ENCODE measurements at places on chromosomes 16 and 17.

DNA sequence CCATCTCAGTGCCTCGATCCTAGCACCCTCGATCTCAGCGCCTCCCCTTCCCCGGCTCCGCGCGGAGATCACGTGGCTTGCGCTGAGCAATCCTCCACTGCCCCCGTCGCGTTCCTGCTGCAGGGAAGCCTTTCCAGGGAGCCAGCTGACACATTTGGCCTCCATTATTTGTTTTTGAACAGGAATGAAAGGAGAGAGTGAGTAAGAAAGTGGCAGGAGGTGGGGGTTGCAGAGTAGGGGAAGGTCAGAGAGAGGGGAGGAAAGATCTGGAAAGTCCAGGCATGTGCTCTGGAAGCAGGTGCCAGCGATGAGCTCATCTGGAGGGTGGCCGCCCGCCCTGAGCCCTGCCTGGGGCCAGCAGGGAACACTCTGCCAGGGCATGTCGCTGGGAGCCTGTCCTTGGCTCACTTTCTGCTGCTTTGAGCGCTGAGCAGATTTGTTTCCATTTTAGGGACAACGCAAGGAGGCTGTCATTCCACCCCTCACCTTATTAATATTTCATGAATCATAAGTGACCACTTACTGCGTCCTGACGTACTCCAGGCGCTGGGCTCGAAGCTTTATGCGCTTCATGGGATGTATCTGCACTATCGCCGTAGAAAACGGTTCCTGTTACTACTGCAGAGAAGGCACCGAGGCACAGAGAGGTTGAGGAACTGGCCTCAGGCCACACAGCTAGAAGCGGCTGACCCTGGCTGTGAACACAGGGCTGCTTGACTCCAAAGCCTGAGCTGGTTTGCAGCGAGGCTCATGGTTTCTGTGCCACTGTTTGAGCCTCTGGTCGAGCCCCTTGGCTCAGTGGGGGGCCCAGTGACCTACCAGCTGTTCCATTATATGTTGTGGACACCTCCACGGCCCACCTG, 283.1 kb downstream of the SEC14L1 start:
- DNase-seq: no peak

DNA sequence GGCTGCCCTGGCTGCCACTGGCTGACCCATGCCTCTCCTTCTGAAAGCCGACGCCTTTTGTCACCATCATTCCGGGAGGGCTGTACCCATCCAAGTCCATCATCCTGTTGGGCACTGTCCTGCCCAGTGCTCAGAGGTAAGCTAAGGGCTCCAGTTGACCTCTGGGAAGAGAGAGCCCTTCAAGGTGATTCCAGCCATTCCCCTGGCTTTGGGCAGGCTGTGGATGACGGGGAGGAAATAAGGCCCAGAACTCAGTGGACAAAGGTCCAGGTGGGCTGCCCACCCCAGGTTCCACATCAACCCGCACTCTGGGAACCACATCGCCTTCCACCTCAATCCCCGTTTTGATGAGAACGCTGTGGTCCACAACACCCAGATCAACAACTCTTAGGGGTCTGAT, 45.8 kb downstream of the NOS2 start:
- DNase-seq: no peak

DNA sequence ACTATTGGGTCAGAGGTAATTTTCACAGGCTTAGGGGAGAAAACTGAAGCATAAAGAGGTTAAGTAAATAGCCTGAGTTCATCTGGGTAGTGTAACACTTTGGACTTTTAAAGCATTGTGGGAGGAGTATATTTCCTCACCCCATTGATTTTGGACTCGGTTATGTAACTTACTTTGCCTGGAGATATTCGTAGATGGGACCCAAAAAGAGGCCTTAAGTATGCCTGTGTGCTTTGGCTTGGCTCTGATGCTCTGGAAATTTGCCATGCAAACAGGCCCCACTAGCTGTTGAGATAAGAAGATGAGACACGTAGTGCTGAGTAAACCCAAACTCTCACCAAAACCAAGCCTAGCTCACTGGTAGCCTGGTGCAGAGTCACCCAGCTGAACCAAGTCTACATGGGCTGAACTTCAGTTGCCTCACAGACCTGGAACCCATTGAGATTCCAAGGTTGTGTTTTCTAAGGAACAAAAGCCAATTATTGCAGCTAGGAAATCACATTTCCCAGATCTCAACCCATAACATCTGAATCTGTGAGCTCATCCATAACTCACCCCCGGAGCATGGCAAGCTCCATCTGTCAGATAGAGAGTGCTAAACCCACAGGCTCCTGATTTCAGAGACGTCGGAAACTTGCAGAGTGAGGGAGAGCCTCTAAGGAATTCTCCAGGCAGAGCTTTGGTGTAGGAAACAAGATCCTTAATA, 536.0 kb upstream of the C16orf82 start:
- DNase-seq: no peak

- no peak for DNase-seq
Measured at GRCh38 chr17:2138761-2139160, 83.9 kb downstream of the HIC1 start.

GRCh38 chr17:64074704-64075426, 54.4 kb upstream of the ICAM2 start:
- DNase-seq: no peak

DNA sequence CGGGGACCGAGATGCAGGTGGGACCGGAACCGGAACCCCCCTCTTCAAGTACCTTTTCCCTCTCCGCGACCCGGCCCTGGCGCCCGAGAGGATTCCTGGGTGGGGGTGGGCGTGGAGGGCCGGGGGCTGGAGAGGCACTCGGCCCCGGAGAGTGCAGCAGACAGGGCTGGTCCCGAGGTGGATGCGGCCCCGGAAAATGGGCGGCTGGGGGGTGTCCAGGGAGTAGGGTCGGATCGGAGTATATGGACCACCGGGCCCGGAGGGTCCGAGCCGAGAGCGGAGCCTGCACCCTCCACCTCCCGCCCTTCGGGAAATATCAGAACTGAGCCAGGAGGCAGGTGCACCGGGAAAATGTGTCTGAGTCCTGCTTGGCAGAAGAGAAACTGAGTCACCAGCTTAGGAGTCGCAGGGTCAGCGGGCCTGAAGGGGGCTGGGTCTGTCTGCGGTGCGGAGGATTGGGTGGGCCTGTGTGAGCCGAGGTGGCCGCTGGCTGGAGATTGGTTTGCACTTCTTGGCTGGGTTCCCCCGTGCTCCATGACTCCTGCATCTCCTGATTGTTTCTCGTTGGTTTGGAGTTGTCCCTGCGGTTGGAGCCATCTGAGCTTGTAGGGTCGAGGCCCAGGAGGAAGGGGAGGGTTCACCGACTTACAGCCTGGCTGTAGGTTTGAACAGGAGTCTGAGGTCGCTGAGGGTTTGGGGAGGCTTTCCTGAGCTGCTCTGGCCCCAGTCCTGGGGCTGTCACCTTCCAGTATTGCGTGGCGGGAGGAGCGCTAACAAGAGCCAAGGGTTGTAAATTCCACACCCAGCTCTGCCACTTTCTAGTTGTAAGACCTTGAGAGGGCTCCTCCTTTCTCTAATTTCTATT, 518 bp downstream of the SH2B1 start:
- no peak for DNase-seq

- no peak for DNase-seq
Measured at GRCh38 chr16:85396879-85397871, 215.9 kb upstream of the GSE1 start.

DNA sequence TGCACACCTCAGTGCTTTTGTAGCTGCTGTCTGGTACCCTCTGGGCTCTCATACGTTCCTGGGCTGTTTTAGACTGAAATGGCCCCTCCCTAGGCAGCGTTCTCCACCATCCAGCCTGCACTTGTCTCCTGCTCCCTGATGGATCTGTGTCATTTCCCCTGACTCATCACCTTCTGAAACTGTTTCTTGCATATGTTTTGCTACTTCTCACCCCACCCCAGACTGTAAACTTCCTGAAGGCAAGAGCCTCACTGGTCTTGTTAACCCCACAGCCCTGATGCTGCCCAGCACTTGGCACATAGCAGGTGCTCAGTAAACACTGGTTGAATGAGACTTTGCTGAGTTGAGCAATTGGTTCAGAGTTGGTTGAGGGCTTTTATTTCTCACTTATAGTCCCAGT, 78.7 kb downstream of the CRISPLD2 start:
- no peak for DNase-seq

- no peak for DNase-seq
Measured at GRCh38 chr17:49003557-49004511, 6.6 kb downstream of the IGF2BP1 start.

- no peak for DNase-seq
Measured at GRCh38 chr16:84278968-84279367, 15.7 kb upstream of the WFDC1 start.

- DNase-seq: no peak
Measured at GRCh38 chr17:27492470-27492869, 36.2 kb downstream of the KSR1 start.

GRCh38 chr17:51770027-51770759, 388.3 kb downstream of the CA10 start:
- no peak for DNase-seq

DNA sequence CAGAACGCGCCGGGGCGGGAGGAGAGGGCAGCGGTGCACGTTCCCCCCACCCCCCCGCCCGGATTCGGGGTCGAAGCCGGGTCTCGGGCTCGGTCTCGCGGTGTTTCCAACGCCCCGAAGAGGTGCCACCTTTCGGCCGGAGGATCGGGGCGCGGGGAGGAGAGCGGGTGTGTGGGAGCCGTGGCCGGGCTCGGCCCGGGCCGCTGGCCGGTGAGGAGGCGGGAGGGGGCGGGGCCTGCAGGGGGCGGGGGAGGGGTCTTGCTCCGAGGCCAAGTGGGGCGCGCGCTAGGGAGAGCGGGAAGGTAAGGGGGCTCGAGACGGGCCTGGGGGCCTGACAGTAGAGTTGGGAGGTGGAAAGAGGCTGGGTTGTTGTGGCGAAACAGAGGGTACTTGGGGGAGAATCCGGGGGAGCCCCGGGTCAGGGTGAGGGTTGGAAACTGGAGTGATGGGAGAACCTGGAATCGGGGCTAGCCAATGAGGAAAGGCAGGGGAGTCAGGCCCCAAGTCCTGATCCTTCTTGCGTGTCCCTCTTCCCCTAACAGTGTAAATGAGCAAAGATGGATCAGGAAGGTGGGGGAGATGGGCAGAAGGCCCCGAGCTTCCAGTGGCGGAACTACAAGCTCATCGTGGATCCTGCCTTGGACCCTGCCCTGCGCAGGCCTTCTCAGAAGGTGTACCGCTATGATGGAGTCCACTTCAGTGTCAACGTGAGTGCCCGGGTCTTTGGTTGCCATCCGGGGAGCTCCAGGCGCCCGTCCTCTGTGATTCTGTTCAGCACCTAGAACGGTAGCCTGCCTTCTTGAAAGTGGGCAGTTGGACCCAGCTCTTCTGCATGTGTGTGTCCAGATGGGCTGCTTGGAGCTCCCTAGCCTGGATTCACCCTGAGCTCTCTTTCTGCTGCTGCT, 873 bp downstream of the SETD1A start:
- no peak for DNase-seq

DNA sequence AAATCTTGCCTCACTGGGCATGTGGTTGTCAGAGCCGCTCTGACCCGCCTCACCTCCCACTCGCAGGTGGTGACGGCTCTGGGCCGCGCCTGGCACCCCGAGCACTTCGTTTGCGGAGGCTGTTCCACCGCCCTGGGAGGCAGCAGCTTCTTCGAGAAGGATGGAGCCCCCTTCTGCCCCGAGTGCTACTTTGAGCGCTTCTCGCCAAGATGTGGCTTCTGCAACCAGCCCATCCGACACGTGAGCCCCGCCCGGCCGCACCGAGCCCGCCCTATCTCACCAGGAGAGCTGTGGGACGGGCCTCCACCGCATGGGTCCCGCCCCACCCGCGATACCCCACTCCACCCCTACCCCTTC, 4.0 kb downstream of the TGFB1I1 start:
- no peak for DNase-seq

GRCh38 chr17:4764595-4764994, 7.1 kb upstream of the TM4SF5 start:
- no peak for DNase-seq

GRCh38 chr16:51822471-51822870, 671.4 kb upstream of the SALL1 start:
- no peak for DNase-seq

GRCh38 chr16:72715267-72715666, 332.7 kb downstream of the ZFHX3 start:
- DNase-seq: no peak
